ENCODE measurements at places on chromosomes 5 and 9.

DNA sequence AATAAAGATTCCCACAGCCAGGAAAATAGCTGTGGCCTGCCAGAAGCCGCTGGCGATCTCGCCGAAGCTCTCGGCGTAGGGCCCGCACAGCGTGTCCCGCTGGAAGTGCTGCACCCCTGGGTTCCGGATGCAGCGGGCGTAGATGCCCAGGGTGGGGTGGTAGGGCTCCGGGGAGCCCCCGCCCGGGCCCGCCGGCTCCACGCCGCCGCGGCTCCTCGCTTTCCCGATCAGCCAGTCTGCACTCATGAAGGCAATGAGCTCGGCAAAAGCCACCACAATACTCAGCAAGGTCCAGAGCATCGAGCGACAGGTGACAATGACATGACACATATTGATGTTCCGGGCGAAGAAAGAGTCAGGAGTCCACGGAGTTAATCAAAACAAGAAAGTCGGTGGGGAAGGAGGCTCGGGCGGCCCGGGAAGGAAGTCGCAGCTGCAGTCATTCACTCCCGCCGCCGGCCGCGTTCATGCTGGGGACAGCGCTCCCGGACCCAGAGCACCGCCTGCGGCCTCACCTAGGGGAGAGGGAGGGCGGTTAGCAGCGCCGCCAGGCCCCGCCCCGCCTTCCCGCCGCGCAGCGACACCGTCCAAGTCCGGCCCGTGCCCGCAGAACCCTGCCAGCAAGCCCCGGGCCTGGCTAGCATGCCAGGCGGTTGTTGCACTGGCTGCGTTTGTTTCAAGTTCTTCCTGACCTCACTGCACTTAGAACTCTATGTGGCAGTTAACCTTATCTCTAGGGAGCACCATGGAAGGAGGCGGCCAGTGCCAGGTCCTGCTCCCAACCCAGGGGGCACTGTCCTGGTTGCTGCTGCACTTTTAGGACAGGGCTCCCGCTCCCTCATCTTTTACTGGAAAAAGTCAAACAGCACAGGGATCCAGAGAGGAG, 138.4 kb downstream of the LHFPL2 start:
- no peak for DNase-seq

GRCh38 chr9:124429530-124429867, 14.3 kb upstream of the PSMB7 start:
- DNase-seq, result no peak

DNA sequence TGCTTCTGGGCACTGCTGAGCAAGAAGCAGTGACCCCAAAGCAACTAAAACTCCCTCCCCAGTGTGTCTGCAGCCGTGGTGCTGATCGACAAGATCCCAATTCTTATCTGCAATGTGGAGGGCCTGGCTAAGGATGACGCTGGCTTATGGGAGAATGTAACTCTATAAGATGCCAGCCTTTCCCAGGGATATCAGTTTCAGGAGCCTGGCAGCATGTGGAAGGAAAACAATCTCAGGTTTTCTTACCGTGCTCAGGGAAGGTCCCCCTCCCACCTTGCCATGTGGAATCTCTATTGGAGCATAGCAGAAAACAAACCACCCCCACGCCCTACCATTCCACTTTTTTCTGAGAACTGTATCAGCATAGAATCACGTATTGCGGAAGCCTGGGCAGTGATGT, 87.7 kb upstream of the PTPN3 start:
- DNase-seq, result no peak

- DNase-seq, result no peak
These were observed 1338.9 kb downstream of the MAT2B start for GRCh38 chr5:164844348-164844747.

DNA sequence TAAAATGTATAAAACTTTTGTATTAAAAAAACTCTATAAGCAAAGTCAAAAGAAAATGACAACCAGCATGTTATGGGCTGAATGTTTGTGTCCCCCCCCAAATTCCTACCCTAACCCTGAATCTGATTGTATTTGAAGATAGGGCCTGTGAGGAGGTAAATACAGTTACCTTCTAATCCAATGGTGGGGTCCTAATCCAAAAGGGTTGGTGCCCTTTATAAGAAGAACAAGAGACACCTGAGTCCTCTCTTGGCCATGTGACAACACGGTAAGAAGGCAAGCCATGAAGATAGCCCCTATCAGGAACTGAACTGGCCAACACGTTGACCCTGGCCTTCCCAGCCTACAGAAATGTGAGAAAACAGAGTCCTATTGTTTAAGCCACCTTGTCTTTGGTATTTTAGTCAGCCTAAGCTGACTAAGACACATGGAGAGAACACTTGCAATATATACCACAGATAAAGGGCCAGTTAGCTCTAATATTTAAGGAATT, 49.7 kb upstream of the AKNA start:
- DNase-seq, result no peak

- DNase-seq, result no peak
These were observed 50.1 kb upstream of the ADRB2 start for GRCh38 chr5:148776261-148776660.

- DNase-seq, result no peak
These were observed 71.5 kb downstream of the FREM1 start for GRCh38 chr9:14838701-14839100.

Data from H54 (cell line).